Right atrium auricular region (tissue), 2 donors: ENCODE measurements at places on chromosomes 7 and 10.
A peak's percentile ranks its signal among the peaks of the same experiment; 100 is the strongest.

DNA sequence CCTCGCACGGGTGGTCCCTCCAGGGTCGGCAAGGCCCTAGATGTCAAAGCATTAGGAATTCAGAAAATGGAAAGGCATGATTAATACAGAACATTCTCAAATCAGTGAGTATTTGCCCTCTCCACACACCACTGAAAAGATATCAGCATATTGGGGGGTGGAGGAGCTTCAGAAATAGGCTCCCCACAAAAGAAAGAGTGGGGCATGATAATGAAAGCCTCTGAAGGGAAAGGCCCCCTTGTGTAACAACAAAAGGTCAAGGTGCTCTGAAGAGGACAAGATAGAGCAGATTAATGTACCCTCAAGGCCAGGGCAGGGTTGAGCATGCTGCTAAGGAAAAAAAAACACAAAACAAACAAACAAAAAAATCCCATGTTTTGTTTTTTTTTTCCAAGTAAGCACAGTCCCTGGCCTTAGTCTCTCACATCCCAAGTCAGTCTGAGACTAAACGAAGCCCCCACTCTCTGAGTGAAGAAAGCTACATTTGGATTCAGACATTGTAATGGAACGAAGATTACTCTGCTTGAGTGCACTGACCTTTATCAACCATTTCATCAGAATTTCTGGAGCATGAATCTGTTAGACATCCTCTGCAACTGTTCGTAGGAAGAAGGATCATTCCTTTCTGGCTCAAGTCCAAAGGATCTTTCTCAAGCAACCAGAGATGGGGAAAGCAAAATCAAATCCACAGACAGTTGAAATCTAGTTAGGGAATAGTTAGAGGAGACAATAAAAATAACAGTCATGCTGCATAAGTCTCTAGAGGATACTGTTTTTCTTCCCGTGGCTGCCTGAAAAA lies 27.4 kb upstream of the DGKI start:
- no peak for DNase-seq
- no peaks in the 10 kb centered on the region for H3K27me3 ChIP-seq
- no peak overlapping the region for H3K4me3 ChIP-seq
- H3K36me3 ChIP-seq, result no peaks in the 10 kb centered on the region
- no peaks in the 10 kb centered on the region for H3K4me1 ChIP-seq
- peak overlapping the region; percentile 89 for H3K27ac ChIP-seq

- no peak for DNase-seq
- peaks cover 12% of the 10 kb centered on the region for H3K4me1 ChIP-seq
- peaks cover 3% of the 10 kb centered on the region for H3K27me3 ChIP-seq
These were observed 53.7 kb upstream of the LBX1 start for GRCh38 chr10:101282947-101283346.

DNA sequence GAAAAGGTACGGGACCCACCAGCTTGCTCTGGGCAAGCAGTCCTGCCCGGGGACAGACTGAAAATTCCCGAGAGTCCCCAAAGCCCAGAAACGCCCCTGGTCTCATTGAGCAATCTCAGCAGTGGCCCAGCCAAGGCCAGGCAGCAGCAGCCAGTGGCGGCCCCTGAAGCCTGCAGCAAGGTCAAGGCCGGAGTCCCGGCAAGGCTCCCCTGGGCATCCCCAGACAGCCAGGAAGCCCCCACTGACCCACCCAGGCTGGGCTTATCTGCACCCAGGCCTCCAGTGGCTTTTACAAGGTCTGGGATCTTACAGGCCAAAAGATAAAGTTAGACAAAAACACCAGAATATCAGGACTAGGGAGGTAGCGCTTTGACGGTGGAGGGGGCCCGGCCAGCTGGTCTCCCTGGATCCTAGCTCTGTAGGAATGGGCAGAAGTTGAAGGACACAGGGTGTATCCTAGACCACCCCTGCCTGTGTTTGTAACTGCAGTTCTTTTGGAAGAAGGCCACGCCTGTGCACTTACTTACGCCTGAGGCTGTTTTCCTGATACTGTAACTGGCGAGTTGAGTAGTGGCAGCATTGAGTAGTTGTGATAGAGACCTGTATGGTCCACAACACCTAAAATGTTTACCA lies 130.5 kb upstream of the NPS start:
- H3K27ac ChIP-seq, result no peak overlapping the region
- no peaks in the 10 kb centered on the region for H3K27me3 ChIP-seq
- H3K36me3 ChIP-seq, result peaks cover 12% of the 10 kb centered on the region
- no peaks in the 10 kb centered on the region for H3K4me1 ChIP-seq

DNA sequence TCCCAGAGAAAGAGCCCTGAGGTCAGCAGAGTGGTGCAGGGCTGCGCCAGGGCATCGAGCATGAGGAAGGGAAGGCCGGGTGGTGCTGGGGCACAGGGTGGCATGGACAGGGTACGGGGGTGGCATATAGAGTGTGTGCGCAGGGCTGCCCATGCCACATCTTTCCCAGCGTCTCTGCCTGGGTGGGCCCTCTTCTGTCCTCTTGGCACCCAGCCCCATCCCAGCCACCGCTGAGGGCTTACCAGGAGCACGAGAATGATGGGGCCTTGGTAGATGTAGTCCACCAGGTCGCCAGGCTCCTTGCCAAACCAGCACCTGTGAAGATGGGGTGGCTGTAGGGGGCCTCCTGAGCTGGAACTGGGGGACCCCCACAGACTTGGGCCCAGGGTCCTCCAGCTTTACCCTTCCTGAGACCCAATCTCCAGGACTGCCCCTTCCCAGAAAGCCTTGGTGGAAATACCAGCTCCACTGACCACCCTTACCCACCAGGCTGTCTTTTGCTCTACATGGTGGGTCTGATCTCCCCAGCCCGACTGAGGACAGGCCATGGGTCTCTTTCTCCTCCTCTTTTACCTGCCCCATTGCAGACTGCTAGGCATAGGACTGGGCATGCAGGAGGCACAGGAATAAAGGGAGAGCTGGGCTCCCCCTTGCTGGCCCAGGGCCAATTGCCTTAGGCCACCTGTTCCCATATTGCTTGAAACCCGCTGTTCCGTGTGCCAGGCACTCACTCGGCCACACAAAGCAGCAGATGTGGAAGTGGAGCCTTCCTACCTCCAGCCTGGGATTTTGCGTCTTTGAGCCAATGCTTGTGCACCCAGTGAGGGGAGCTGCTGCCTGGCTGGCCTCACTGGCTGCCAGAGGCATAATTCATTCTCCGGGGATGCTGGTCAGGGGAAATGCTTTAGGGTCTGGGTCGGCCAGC lies 21.7 kb downstream of the CRHR2 start:
- H3K27ac ChIP-seq, result no peak overlapping the region
- no peak for DNase-seq
- H3K36me3 ChIP-seq, result no peaks in the 10 kb centered on the region
- no peaks in the 10 kb centered on the region for H3K27me3 ChIP-seq
- H3K4me3 ChIP-seq, result no peak overlapping the region
- no peaks in the 10 kb centered on the region for H3K4me1 ChIP-seq
